ENCODE measurements at places on chromosomes 12 and 14.
A peak's percentile ranks its signal among the peaks of the same experiment; 100 is the strongest.

GRCh38 chr12:22283508-22283907 is 51.0 kb downstream of the ST8SIA1 start:
- no peak for DNase-seq

GRCh38 chr14:28467611-28468010 is 299.0 kb upstream of the FOXG1 start:
- no peak for DNase-seq

GRCh38 chr14:88852632-88853031 is 28.2 kb downstream of the TTC8 start:
- no peak for DNase-seq

- no peak for DNase-seq
These were observed 141.3 kb downstream of the SMOC1 start for GRCh38 chr14:70020352-70021170.

DNA sequence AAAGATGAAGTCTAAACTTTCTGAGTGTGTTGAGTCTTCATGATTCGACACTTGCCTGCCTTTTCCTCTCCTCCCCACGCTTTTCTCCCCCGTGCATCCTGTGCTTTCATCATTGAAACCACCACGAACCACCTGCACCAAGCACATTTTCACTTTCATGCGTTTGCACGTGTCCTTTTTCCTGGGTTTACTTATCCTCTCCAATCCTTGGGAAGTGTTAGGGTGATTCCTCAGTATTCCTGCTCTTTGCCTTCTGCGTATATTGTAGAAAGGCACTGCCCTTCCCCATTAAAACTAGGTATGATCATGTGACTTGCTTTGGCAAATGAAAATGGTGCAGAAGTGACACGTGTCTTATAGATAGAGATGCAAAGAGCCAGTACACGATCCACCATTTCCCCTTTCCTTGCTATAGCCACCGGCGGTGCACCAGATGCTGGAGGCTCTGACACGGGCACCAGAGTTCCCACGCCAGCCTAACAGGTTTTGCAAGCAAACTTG is 106.6 kb downstream of the BRMS1L start:
- no peak for DNase-seq

DNA sequence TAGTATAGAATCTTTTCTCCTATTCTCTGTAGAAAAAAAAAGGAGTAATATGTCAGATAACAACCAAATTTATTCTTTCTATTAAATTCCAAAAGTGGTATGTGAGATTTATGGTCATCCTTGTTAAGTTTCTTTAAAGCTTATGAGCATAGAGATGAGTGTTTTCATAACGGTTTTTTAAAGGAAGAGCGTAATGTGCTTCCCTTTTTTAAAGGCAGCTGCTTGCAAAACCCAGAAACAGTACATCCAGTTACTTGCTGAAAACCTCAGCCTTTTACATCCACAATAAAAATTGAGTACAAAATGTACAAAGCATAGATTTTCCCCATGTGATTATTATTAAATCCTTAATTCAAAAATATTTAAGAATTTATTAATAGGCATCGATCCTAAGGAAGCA is 53.6 kb upstream of the CD163 start:
- DNase-seq, result no peak

GRCh38 chr12:24138041-24138440 is 188.6 kb upstream of the SOX5 start:
- DNase-seq, result no peak

DNA sequence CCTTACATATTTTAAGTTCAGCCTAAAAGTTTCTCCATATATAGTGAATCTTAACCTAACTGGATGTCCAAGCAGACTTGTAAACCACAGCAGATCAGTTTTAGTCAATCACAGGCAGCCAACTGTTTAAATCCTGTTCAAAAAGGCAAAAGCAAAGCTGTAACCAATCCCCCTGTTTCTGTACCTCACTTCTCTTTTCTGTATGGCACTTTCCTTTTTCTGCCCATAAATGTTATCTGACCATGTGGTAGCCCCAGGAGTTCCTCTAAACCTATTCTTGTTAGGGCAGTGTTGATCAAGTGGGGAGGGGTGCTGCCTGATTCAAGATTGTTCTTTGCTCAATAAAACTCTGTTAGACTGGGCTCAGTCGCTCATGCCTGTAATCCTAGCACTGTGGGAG is 8.5 kb upstream of the DACT1 start:
- DNase-seq, result no peak

DNA sequence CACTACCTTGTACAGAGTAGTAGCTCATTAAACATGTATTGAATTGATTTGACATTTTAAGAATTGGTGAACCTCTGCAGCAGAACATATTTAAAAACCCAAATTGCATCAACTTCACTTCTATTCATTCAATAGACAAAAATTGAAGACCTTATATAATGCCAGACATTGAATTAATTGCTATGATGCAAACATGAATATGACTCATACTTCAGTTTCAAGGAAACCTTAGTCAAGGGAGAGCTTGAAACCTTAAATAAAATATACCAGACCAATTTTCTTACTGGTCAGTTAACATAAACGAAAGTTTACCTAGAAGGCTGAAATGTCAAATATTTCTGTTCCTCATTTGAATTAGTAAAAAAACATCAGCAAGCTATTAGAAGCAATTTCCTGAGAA is 5.0 kb upstream of the MGAT4C start:
- no peak for DNase-seq

DNA sequence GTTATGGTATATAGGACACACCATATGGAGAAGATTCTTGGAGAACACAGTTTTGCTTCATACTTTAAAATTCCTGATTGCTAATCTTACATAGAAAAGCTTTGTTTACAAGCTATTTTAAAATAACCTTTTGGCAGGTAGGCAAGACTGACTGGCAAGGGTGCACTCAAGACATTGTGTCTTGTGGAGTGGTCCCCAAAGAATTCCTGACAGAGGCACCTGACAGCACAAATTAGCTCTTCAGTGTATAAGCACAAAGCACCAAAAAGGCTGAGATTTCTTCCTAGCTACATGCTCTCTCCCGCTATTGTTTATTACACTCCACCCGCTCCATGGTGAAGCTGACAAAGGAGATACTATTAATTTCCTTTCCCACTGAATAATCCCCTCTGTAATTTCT is 139.4 kb downstream of the MON2 start:
- no peak for DNase-seq

- no peak for DNase-seq
These were observed 61.0 kb downstream of the SUSD6 start for GRCh38 chr14:69672356-69672755.

GRCh38 chr14:59207506-59207933 is 19.1 kb downstream of the DAAM1 start:
- no peak for DNase-seq

- no peak for DNase-seq
These were observed 60.0 kb upstream of the DIO3 start for GRCh38 chr14:101501341-101501740.

GRCh38 chr14:52318826-52319645 is 4.9 kb downstream of the PTGER2 start:
- DNase-seq, result no peak

DNA sequence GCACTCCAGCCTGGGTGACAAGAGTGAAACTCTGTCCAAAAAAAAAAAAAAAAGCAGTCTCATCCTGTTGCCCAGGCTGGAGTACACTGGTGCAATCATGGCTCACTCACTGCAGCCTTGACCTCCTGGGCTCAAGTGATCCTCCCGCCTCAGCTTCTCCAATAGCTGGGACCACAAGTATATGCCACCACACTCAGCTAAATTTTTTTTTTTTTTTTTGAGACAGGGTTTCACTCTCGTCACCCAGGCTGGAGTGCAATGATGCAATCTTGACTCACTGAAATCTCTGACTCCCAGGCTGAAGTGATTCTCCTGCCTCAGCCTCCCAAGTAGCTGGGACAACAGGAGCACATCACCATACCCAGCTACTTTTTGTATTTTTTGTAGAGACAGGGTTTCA is 5.2 kb upstream of the CNPY2 start:
- no peak for DNase-seq

- DNase-seq, result peak; percentile 36
These were observed 84.4 kb downstream of the VWF start for GRCh38 chr12:6039894-6040601.

DNA sequence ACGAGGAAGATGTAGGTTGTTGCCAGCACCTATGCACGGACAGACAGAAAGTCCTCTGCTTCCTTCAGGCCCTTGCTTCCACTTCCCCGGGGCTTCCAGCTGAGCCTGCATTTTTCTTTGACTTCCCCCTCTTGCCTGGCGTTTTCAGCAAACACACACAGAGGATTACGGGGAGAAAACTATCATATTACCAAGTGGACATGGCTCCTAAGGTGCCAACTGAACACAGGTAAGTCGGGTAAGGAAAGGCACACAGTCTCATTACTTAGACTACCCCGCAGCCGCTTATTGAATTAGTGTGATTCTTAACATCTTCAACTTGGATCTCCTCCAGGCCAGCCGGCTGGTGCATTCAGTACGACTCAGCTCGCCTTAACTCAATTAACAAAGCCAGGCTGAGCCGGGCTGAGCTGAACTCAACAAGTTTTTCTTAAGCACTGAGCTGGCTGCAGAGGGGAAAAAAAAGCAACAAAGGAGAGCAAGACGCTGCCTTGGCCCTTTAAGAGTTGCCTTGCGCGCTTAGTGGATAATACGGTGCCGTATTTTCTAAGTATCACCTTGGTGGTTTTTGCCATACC is 19.2 kb upstream of the MAP1LC3B2 start:
- no peak for DNase-seq

DNA sequence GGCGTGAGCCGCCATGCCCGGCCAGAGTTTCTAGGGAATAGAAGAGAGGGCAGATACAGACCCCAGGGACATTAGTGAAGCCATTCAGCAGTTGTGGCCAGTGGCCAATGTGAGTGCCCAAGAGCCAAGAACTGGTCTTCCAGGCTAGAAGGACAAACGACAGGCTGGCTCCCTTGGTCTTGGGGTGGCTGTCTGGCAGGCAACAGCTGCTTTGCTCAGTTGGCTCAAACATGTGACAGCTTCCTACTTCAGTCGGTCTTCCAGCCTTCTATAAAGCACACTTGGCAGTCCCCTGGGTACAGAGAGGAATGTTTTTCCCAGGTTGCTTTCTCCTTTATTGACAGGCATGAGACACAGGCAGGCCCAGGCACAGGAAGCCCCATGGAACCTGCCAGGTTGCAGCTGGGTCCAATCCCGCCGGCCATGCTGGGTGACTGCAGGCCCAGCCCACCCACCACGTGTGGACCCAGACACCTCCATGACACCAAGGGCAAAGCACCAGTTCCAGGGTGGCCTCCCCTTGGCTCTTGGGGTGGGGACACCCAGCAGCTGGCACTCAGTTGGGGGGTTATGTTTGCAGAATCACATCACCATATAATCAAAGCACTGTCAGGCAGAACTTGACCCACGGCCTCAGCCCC is 15.4 kb downstream of the CHGA start:
- DNase-seq, result no peak

GRCh38 chr12:6952121-6952862 is 1.1 kb downstream of the PTPN6 start:
- no peak for DNase-seq

- DNase-seq, result no peak
These were observed 113.0 kb downstream of the RMST start for GRCh38 chr12:97575403-97576193.

- no peak for DNase-seq
These were observed 2.0 kb upstream of the PCK2 start for GRCh38 chr14:24092110-24092504.

GRCh38 chr12:105920161-105920684 is 218.5 kb downstream of the NUAK1 start:
- DNase-seq, result no peak

- no peak for DNase-seq
These were observed 10.5 kb downstream of the XRCC3 start for GRCh38 chr14:103704708-103705107.

DNA sequence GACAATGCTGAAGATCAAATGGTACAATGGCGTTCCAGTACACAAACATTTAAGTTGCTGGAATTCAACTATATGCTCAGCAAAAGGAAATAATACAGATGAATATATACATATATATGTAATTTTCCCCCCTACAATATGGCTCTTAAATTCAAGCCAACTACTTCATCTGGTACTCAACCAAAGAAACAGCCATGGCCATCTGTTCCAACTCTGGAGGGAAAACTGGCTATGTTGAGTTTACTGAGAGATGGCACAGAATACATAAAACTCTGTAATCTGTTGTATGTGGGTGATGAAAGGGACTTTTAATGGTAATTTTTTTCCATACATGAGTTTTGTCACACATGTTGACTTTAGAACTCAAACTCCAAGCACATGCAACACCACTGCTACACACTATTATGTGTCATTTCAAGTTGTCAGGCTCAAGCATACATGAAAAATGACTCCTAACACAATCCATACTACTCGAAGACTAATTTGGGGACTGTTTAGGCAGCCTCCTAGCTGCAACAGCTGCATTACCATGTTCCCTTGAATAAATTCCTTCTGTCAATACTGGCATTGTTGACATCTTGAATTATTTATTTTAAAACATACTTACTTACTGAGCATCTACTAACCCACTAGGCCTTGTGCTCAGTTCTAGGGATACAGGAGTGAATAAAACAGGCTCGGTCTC is 38.2 kb upstream of the MAP3K9 start:
- DNase-seq, result no peak

DNA sequence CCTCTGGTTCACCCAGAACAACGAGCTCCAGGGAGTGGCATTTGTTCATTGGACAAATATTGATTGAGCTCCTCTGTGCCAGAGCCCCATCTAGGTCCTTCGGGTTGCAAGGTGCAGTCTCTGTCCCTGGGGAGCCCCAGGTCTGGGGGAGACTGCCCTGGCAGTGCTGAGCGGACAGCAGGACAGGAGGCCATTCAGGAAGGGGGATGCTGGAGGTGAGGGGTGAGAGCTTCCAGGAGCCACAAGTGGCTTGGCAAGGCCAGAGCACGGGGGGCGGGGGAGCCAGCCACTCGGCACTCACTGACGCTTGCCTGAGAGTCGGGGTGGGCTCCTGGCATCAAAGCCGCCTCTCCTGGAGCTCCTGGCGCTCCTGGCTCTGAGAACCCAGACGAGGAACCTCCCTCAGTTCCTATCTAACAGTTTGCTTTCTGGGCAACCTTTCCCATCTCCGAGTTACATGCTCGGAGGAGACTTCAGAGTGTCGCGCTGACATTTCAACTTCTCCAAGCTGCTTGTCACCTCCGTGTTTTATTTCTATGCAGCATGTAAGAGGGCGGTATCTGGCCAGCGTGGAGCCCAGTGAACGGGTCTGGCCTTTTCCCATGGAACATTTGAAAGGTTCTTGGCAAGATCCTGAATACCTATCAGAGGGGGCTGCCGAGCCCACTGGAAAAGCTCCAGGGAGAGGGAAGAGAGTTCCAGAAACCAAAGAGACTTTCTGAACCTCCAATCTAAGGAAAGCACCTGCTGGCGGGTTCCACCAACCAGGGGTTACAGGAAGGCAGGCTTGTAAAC is 62.0 kb upstream of the BCL11B start:
- DNase-seq, result no peak

DNA sequence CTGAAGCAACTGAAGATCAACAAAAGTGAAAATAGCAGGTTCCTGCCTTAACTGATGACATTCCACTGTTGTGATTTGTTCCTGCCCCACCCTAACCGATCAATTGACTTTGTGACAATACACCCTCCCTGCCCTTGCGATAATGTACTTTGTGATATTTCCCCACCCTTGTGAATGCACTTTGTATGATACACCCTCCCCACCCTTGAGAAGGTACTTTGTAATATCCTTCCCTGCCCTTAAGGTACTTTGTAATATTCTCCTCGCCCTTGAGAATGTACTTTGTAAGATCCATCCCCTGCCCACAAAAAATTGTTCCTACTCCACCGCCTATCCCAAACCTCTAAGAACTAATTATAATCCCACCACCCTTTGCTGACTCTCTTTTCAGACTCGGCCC is 41.4 kb downstream of the BCAT1 start:
- no peak for DNase-seq

Measured in fibroblast of skin of left biceps (primary cell).